ENCODE measurements at places on chromosomes 16 and 17.
A peak's percentile ranks its signal among the peaks of the same experiment; 100 is the strongest.

DNA sequence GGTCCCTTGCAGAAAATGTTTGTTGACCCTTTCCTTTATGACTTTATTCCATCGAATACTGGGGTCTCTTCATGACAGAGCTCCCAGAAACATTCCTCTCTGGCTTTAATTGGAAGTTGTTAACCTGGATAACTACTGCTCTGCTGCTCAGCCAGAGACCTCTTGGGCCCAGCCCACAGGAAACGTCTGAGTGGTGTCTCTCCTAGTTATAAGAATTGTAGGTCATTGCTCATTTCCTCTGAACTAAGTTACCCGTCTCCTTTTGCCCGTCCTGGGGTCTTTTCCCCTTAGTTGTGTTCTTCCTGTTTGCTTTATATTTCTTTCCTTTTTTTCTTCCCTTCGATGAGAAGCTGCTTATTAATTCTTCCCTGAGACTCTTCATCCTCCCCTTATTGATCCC lies 9.0 kb downstream of the MAP2K6 start:
- no peak for DNase-seq

DNA sequence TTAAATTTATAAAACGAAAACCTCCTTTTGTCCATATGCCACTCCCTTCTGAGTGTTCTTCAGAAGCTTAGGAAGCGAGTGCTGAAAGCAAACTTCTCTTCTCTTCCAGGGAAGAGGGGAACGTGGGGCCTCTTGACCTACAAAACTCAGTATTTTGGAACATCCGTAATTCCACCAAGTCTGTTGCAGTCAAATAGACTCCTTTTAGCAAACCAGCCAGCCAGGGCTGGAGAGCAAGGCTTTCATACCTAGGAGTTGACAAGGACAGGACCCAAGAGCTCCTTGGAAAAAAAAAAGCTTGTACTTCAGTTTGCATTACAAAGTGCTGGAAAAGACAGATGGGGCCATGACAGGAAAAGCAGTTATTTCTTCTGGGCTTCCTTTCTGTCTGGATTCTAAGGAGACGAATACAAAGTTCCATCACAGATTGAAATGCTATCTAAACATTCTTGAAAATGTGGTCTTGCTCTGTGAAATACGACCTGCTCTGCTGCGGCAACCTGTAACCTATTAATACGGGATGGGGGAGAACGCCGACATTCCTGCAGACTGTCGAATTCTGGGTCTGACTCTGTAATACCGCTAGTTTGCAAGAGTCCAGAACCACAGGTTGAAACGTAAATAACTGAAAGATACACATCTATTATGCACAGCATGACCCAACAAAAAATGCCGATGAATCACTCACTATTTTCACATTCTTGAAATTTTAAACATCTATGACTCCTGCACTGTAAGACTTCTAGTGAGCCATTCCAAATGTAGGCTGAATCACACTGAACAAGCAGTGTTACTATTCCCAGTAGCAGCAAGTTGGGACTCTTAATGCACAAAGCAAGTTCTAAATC lies 20.6 kb downstream of the VPS53 start:
- DNase-seq = peak; percentile 96

DNA sequence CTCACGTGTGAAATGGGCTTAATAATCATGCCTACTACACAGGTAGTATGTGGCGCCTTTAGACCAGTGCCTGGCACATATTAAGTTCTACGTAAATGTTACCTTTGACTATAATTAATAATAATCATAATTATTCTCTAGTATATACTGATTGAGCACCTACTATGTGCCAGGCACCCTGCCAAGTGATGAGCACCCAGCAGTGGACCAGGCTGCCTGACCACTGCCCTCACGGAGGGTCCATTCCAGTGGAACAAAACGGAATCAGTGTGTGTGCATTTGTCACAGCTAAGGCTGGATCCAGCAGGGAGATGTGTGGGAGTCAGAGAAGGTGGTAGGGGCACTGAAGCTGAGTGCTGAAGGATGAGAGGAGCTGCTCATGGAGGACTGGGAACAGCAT lies 30.5 kb downstream of the SEC14L5 start:
- no peak for DNase-seq

DNA sequence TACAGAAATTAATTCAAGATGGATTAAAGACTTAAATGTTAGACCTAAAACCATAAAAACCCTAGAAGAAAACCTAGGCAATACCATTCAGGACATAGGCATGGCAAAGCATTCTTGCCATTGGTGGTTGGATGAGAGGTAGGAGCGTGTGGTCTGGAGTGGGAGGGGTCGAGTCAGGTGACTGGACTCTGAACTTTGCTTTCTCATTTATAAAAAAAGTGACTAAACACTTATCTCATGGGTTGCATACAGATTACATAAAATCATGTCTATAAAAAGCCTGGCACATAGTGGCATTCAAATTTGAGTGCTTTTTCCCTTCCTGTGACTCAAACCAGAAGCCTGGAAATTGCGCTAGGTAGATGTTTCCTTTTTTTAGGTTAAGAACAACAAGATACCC lies 159.7 kb upstream of the SHISA6 start:
- DNase-seq = no peak

DNA sequence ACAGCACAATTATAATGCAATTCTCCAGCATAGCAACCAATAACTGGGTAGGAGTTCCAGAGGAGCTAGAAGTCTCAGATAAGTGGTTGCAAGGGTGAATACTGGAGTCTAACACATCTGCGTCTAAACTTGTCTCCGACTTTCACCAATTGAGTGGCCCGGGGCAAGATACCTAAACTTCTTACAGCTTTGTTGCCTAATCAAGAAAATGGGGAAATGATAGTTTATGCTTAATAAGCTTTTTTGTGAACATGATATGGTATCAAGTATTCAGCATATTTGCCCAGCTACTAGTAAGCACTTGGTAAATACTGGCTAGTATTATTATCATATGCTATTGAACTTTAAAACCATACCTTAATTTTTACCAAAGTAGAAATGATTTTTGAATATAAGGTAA lies 183.5 kb downstream of the KCNJ2 start:
- DNase-seq = no peak

DNA sequence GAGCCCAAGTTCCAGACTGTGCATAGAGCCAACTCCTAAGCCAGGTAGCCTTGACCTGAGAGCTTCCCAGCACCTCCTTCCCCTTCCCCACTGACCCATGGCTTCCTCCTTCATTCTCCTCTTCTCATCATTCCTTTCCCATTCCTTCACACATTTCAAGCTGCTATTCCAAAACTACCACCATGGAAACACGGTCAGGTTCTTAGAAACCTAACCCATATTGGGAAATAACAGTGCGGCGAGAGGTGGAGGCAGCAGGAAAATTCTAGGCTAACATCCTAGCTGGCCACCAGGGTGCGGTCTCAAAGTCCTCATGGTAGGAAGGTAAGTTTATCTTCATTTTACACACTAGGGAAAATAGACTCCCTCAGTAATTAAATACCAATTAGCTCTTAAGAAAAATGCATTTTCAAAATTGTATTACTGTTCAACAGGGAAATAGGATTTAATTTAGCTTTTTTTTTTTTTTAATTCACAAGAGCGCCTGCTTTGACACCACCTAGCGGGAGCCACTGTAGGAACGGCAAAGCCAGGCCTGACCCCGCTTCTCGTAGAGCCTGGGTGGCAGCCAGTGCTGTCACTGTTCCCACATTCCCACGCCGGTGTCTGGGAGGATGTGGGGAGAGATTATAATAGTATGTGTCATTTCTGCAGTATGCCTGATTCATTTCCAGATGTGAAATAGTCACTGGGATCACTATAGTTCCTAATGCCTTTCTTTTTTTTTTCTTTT lies 14.0 kb upstream of the SPHK1 start:
- DNase-seq = peak; percentile 99

- peak; percentile 48 for DNase-seq
Measured at GRCh38 chr16:21950782-21951521, 2.2 kb upstream of the UQCRC2 start.

- DNase-seq = peak; percentile 73
Measured at GRCh38 chr16:28166394-28167208, 45.2 kb downstream of the XPO6 start.

DNA sequence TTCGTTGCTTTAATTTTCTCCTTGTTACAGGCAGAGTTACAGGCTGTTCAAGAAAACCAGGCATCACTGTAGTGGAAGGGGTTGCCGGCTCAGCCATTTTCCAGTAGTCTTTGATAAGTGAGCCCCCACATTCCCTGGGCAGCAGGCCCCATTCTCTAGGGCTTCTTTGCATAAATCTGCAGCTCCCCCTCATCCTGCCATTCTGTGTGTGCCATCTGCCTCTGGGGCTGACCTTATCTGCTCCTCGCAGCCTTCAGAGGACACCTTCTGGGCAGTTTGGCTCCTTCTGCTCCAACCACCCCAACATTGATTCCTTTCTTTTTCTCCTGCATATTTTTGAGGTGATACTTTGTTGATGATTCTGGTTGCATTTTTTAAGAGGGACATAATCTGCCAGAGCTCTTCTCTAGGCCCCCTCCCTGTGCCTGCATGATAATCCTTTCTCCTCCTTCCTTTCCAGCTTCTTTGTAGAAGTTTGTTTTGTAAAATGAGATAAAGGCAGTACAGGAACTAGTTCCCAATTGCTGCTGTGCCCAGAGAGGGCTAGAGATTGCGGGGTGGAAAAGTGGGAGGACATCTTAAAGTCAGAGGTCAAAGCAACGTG lies 17.1 kb downstream of the RND2 start:
- no peak for DNase-seq

- no peak for DNase-seq
Measured at GRCh38 chr16:89189358-89190025, 10.8 kb downstream of the SLC22A31 start.

DNA sequence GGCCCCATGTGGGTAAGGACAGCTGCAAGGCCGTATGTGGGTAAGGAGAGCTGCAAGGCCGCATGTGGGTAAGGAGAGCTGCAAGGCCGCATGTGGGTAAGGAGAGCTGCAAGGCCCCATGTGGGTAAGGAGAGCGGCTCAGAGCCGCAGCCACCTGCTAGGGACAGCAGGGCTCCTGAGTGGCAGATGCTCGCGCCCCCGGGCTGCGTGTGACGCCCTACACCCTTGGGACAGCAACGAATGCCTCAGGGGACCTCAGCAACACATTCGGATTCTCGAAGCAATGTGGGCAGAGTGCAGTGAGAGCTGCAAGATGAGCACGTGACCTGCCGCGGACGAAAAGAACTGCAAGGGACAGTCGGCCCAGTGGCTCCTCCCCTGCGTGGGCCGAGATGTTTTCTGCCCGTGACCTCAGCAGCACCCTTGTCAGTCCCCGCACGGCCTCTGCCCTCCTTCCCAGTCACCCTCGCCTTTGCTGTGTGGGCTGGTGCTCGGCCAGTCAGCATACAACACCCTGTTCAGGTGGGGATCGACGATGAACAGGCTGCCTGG lies 9.6 kb upstream of the SLC38A8 start:
- peak; percentile 18 for DNase-seq

DNA sequence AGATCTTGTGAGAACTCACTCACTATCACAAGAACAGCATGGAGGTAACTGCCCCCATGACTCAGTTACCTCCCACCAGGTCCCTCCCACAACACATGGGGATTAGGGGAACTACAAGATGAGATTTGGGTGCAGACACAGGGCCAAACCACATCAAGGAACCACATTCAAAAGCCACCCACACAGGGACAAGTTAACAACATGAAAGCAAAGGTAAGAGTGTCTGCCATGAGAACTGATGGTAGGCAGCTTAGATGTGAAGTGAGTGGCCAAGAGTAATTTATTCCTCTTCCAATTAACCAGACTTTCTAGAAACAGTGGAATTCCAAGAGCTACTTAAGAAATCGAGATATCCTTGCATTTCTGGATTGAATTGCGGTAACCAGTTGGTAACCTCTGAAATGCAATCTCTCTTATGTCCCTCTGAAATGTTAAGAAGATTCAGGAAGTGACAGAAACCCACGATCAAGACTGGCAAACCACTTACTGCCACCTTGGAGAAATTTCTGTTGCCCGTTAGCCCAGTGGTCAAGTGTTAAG lies 167.4 kb upstream of the CACNG5 start:
- no peak for DNase-seq

- no peak for DNase-seq
Measured at GRCh38 chr17:8360260-8360659, 16.2 kb downstream of the KRABD2 start.

DNA sequence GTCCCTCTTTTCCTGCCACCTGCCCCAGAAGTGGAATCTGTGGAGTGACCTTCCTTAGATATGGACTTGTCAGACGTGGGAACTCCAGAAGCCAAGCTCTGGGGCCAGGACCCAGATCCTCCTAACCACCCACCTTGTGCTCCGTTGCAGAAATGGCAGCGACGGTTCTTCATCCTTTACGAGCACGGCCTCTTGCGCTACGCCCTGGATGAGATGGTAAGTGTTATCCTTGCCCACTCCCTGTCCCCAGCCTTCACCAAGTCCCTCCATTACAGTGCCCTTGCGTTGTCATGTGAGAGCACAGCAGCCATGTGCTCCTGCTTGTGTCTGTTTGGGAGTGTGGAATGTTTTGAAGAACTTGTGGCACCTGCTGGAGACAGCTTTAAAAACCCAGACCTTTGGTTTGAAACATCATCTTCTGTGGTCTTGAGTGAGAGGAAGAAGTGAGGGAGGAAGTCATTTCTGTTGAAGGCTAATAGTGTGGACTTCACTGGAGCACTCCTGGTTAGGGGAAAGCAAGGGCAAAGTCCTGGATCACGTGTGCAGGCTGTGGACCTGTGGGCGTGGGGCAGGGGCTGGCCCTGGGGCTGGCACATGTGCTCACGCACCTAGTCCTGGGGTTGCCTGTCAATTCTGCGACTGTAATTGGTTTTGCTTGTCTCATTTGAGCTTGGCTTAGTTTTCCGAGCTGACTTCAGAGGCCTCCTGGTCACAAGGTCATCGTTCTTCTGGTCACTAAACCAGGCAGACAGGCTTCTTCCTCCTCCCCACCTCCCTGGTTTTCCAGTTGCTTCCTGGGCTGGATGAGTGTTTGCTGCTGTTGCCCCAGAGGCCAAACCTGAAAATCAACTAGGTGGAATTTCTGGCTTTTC lies 35.8 kb downstream of the MPRIP start:
- no peak for DNase-seq

- DNase-seq = no peak
Measured at GRCh38 chr17:80630560-80631120, 86.0 kb downstream of the RPTOR start.

- no peak for DNase-seq
Measured at GRCh38 chr17:69030169-69030568, 30.6 kb downstream of the ABCA9 start.

DNA sequence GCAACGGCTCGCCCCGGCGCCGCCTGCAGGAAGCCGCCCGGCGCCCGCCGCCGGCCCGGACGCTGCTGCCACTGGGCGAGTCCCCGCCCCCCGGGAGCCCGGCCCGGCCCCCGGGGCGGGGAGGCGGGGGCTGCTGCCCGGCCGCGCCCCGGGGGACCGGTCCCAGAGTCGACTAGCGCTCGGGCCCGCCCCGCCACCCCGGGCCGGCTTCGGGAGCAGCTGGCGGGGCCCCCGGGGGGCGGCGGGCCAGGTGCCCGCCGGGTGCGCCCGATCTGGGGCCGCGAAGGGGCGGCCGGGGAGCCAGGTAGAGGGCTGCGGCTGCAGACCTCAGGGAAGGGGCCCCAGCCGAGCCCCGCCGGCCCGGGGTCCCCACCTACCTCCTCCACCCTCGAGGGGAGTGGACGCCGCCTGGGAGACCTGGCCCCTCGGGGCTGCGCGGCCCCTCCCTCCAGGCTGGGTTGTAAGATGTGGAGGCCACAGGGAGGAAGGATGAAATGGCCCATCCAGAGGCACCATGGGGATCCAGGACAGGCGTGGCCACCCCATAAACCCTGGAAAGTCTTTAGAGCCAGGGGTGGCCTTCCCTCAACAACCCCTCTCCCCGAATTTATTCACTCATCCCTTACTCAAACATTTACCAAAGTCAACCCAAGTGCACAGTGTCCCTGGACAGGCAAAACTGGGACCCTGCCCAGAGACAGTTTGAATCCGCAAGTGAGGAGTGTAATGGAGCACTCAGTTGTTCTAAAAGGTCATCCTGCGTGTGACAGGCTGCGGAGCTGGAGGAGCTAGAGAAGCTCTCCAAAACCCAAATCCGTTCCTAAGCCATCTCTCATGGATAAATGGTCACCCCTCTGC lies at the start of gene CDYL2:
CDYL2 (minus strand) TSS at position 73 of the 858 bp plus-strand sequence. CDS start 425 bp downstream, outside the sequence.
- DNase-seq = no peak
